ENCODE measurements at places on chromosomes 7 and 10.

- no peak for DNase-seq
These were observed 55.0 kb upstream of the VWDE start for GRCh38 chr7:12458520-12459131.

- DNase-seq: no peak
These were observed 408.9 kb upstream of the SEMA3D start for GRCh38 chr7:85595750-85596178.

- no peak for DNase-seq
These were observed 285.6 kb upstream of the POM121L12 start for GRCh38 chr7:52749880-52750279.

DNA sequence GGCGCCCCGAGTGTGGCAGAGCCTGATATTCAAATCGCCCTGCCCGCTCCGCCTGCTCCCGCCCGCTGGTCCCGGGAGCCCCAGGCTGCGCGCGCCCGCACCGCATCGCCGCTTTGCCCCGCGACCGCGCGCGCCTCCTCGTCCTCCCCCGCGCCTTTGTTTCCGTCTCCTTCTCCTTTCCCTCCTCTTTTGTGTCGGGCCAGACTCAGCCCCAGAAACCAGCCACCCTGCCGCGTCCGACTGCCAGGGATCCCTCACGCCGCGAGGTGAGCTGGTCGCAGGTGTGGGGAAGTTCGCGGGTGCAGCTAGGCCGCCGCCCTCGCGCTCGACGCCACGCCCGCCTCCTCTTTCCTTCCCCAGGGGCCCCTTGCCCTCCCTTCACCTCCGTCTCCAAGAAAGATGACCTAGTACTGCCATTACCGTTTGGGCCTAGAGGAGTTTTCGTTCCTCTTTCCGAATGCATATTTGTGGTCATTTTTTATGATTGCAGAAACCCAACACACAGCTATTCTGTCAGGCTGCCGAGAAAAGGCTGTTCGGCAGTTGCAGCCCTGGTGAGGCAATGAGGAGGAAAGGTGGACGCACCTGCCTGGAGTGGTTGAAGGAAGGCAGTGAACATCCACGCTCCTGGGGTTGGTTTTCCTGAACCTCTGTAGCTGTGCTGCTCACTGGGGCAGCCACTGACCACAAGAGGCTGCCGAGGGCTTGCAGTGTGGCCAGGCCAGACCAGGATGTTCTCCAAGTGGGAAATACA, 107.3 kb downstream of the SNX10 start:
- peak; percentile 57 for DNase-seq

DNA sequence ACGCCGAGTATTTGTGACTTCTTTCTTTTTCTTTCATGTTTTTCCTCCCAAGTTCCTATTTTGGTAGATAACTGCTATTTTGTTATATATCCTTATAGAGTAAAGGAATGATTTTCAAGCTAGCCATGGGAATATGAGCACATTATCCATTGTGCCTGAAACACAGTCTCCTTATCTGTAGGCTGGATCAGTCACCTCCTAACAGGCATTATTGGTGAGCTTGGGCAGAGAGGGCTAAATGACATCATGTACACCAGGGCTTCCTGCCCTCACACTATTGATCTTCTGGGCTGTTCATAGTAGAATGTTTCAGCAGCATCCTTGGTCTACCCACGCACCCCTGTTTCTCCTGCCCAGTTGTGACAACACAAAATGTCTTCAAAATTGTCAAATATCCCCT, 88.1 kb upstream of the CTBP2 start:
- no peak for DNase-seq

GRCh38 chr7:51160990-51161615, 155.5 kb downstream of the COBL start:
- DNase-seq: peak; percentile 79

DNA sequence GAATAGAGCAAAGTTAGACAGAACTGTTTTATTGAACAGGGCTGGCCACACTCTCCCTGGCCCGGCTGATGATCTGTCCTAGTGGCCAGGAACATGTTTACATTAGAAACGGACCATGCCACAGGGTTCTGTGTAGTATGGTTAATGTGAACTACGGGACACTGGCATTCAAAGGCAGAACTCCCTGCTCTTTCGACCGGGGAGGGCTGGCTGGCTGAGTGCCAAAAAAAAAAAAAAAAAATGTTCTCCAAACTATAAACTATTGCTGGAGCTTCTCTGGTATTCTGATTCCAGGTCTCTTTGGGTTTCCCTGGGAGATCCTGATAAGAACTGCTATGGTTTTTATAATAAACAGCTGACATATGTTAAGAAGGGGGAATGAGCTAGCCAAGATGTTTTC, 1262.6 kb upstream of the SORCS1 start:
- DNase-seq: no peak

DNA sequence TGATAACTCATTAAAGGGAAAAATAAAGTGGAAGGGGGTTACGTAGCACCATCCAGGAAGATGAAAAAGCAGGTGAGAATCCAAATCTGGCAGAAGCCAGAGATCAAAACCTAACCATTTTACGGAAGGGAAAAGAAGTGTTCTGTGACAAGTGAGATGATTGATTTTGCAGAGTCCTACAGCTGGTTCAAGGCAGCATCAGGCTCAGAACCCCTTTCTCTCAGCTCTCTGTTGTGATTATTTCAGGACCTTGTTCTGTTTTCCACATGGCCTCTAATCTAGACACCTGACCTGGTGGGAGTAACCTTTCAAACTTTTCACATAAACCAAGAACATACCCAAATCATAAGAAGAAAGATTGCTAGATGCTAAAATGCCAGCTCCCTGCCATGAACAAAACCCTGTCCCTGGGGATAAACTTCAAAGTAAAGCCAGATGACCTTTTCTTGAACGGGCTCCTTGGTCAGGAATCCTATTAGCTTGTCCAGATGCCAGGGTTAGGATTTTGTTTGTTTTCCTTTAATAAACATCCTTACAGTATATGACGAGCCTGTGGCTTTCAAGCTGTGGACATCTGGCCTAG, 5.9 kb downstream of the DUSP5 start:
- DNase-seq: no peak

- DNase-seq: no peak
These were observed 320.7 kb downstream of the HGF start for GRCh38 chr7:81449105-81449504.
